Omental fat pad (tissue), 4 donors: ENCODE measurements at places on chromosomes 4 and X.

GRCh38 chr4:76214177-76214675 lies 602 bp upstream of the SCARB2 start:
- DNase-seq = no peak

- no peak for DNase-seq
These were observed 12.5 kb upstream of the PI4K2B start for GRCh38 chr4:25221377-25221776.

GRCh38 chr4:20574986-20575385 lies 125.3 kb upstream of the PACRGL start:
- DNase-seq = no peak

GRCh38 chr4:149638073-149638472 lies 177.6 kb downstream of the IQCM start:
- no peak for DNase-seq

- DNase-seq = no peak
These were observed 45.2 kb upstream of the SLC39A8 start for GRCh38 chr4:102390438-102390837.

DNA sequence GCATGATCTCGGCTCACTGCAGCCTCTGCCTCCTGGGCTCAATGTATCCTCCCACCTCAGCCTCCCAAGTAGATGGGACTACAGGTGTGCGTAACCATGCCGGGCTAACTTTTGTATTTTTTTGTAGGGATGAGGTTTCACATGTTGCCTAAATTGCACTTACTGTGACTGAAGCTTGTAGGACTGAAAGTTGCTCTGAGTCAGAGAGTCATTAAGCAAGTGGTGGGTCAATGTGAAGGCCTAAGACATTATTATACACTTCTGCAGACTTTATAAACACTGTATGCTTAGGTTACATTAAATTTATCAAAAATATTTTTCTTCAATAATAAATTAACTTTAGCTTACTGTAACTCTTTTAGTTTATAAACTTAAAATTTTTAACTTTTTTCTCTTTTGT lies 170.2 kb downstream of the FAT4 start:
- DNase-seq = no peak

GRCh38 chr4:127708985-127709384 lies 21.2 kb upstream of the SLC25A31 start:
- DNase-seq = no peak

GRCh38 chr4:129821963-129822362 lies 726.0 kb downstream of the C4orf33 start:
- no peak for DNase-seq

- no peak for DNase-seq
These were observed 107.2 kb downstream of the PRDM5 start for GRCh38 chr4:120815361-120815760.

DNA sequence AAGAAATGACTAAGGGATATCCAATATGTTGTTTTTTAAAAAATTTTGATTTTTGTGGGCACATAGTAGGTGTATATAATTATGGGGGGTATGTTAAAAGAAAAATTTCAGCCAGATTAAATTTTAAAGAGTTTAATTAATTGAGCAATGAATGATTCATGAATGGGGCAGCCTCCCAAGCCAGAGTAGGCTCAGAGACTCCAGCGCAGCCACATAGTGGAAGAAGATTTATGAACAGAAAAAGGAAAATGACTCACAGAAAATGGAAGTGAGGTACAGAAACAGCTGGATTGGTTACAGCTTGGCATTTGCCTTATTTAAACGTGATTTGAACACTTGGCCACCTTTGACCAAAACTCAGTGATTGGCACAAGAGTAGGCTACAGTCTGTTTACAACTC lies 91.7 kb downstream of the SPATA18 start:
- DNase-seq = no peak

- no peak for DNase-seq
These were observed 118.8 kb downstream of the UCHL1 start for GRCh38 chr4:41375561-41375960.

GRCh38 chr4:143451186-143451585 lies 62.3 kb upstream of the SMARCA5 start:
- no peak for DNase-seq

DNA sequence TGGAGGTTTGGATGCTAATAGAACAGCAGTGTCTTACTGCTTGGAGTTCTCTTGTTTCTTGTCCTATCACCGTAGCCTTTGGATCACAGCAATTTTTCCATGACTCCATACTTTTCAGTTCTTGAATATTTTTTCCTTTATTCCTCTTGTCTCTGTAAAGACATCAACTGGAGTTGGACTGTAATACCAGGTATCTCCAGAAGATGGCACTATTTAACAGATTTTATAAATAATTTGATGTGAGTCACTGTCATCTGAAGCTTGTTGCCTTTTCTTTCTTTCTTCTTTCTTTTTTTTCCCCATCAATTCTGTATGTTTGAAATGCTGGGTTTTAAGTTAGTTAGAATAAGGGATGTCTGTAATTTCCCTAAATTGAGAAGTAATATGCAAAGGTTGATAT lies 24.1 kb downstream of the HPRT1 start:
- DNase-seq = no peak

GRCh38 chr4:121304893-121305292 lies 75.9 kb downstream of the QRFPR start:
- no peak for DNase-seq

GRCh38 chrX:29477878-29478277 lies 737.5 kb upstream of the MAGEB2 start:
- no peak for DNase-seq

- no peak for DNase-seq
These were observed 241.0 kb downstream of the SLC39A8 start for GRCh38 chr4:102104278-102104677.

DNA sequence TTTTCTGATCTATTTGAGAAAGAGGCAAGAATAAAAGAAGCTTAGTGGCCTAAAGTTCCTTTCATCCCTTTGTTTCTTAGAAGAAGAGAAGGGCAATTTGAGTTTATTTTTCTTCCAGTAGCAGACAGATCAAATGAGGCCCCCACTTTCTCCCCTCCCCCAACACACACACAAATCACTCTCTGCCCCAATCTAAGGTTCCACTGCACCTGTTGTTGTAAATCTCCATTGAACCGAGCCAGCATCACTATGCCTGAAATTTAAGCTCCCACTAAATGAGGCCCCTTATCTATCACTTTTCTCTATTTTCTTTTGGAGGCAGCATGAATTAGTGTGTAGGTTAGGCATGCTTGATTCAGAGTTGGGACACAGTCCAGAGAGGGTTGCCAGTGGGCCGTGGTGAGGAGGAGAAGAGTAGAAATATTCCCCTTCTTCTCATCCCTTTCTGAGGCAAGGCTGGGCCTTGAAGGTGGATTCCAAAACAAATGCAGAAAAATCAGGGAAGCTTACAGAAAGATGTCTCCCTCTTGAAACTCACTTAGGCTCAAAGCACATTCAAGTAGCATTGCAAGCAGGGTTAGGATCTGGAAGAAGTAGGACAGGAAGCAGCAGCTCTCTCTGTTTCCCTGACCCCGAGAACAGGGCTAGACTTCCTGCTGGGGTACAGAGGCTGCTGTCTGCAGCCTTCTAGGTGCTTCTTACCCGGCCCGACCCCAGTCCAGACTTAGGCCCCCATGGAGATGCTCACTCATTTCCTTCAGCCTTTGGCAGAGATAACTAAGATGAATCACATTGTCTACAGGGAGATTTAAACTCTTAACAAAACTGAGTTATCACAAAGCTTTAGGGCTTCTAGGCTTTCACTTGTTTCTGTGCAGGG lies 70.7 kb downstream of the RASL11B start:
- no peak for DNase-seq

DNA sequence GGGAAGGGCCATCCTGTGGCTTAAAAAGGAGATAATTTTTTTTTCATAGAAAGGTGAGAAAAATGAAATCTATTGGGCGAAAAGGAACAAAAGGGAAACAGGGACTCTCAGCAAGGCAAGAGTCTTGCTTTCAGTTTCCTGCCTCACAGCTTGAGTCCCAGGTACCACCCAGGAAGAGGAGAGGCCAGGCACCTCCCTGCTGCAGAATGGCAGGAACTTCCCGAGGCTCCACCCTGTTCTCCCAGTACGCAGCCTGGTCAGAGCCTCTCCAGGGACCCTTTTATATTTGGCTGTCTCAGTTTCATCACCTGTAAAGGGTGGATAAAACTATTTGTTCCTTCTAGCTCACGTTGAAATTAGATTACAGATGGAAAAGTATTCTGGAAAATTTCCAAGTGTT lies 33.8 kb downstream of the UCHL1 start:
- DNase-seq = no peak

DNA sequence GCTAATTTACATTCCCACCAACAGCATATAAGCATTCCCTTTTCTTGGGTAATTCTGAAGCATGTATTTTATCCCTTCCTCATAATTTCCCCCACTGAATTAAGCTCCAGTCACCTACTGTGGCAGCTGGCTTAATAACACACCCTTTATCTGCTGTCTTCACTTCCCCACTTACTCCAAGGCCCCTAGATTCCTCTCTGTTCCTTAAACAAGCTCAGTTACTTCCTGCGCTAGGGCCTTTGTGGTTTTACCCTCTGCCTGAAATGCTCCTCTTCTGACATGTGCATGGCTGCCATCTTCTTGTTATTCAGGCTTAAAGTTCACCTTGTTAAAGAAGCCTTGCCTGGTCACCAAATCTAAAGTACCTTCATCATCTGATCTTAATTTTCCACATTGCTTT lies 47.2 kb upstream of the RPS6KA3 start:
- no peak for DNase-seq

DNA sequence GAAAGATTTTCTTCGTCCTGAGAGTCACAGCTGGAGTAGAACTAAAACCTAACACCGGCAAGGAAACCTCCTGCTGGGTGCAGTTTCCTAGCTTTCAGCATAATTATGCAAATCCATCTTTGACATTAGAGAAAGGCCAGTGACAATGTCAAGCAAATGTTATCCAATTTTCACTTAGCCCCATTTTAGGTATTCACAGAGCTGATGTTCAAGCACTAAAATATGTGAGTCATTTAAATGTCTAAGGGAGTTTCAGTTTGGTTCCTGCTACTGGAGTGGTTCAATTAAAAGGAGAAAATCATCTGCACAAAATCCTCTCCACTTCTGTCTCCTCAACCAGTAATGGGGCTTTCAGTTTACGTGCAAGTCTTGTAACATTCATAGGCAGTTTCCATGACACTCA lies 37.1 kb upstream of the AMOT start:
- no peak for DNase-seq
